Ascending aorta (tissue), 2 donors: ENCODE measurements at places on chromosomes 5 and 9. TPM values are rescaled to one million over a fixed set of nuclear protein-coding genes. Genes with fewer than 3 reads are reported as not detected.

DNA sequence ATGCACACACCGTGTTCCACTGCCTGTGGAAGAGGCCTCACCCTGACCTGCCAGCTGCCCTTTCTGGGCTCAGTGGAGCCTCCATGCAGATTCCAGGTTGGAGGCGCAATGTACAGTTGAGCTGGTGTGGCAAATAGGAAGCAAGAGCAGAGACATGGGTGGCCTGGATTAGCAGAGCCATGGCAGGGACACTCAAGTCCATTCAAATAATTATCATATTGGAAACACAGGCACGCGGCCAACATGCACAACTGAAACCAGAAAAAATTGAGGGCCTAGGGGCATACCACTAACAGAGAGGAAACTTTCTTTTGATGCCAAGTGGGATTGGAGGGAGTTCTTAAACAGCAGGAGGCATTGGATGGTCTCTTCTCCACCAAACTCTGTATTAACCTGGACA is 35.8 kb downstream of the OTULINL start:
- no peak overlapping the region for H3K27ac ChIP-seq
- no peak for DNase-seq
- no peaks in the 10 kb centered on the region for H3K27me3 ChIP-seq
- no peaks in the 10 kb centered on the region for H3K36me3 ChIP-seq
- no peaks in the 10 kb centered on the region for H3K4me1 ChIP-seq
- no peak overlapping the region for H3K4me3 ChIP-seq

DNA sequence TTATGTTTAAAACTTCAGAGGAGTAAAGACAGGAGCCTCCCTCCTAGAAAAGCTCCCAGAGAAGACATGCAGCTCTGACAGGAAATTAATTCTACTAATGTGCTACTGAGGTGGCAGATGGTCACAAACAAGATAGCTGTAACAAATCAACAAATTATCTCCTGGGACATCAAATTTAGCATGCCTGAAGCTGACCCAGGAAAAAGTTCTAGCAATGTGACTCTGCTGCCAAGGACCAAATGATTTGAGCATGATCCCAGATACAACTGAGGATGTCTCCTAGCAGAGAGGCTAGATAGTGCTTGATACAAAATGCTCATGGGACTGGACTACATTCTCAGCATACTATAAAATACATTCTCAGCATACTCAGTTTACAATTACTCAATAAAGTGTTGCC is 413.5 kb upstream of the SMC2 start:
- no peak for DNase-seq
- no peak overlapping the region for H3K27ac ChIP-seq
- H3K36me3 ChIP-seq, result no peaks in the 10 kb centered on the region
- no peaks in the 10 kb centered on the region for H3K27me3 ChIP-seq
- H3K4me3 ChIP-seq, result no peak overlapping the region

- no peaks in the 10 kb centered on the region for H3K27me3 ChIP-seq
- H3K36me3 ChIP-seq, result no peaks in the 10 kb centered on the region
- H3K4me3 ChIP-seq, result no peak overlapping the region
- no peak overlapping the region for H3K27ac ChIP-seq
These were observed 100.9 kb upstream of the PTGER4 start for GRCh38 chr5:40578501-40579451.

- peak; percentile 83 for DNase-seq
- no peak overlapping the region for H3K27ac ChIP-seq
- H3K36me3 ChIP-seq, result no peaks in the 10 kb centered on the region
- H3K27me3 ChIP-seq, result no peaks in the 10 kb centered on the region
These were observed 12.9 kb downstream of the OR2V2 start for GRCh38 chr5:181160152-181160754.

The PAXX gene
- total RNA-seq, result 87.0 TPM

- no peaks in the 10 kb centered on the region for H3K27me3 ChIP-seq
These were observed 75.2 kb upstream of the MPDZ start for GRCh38 chr9:13354733-13355132.

DNA sequence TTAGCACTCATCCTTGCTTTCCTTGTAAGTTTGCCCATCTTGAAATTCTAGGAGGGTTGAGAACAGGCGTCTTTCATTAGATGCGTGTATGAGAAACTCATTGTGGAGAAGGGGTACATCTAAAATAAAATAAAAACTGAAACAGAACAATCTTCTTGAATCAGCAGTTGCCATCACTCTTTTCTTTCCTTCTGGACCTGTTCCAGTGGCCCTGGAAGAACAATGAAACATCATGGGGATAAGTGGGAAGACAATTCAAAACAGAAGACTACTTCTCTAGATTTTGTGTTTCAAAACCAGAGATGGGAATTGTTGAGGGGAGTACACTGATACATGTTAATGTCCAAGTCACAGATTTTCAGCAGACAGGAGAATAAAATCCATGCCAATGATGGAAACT is 59.9 kb downstream of the SLC1A3 start:
- no peaks in the 10 kb centered on the region for H3K36me3 ChIP-seq
- H3K4me3 ChIP-seq, result no peak overlapping the region
- no peaks in the 10 kb centered on the region for H3K4me1 ChIP-seq

DNA sequence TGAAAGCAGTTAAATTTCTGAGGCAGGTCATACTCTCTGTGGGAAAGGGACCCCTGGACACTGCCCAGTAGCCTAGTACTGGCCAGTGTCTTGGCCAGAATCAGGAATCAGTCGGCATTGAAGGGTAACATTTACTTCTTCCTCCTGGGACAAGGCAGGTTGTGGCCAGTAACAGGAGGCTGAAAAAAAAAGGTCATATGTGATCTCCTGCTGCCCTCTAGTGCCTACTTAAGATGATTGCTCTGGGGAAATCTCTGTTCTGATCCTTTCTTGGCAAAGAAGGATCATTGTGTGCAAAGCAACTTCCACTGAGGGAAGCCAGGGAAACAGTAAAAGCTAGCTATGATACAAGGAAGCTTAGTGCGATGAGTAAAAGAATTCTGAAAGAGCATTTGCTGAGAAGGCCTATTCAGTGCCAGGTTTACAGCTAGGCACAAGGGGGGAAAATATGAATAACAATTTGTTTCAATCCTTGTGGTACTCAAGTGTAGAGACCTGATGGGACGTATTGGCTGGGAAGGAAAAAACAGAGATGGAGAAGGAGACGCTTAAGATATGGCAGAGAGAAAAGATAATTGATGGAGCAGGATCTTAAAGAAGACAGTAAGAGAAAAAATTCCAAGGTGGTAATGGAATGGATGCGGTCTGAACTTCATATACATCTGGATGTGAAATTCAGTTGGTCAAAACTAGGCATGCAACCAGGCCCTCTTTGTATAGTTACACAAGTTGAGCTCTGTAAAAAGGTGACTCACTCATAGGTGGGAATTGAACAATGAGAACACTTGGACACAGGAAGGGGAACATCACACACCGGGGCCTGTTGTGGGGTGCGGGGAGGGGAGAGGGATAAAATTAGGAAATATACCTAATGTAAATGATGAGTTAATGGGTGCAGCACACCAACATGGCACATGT is 25.8 kb upstream of the TRIM32 start:
- no peak for DNase-seq
- H3K4me3 ChIP-seq, result no peak overlapping the region
- no peak overlapping the region for H3K27ac ChIP-seq

DNA sequence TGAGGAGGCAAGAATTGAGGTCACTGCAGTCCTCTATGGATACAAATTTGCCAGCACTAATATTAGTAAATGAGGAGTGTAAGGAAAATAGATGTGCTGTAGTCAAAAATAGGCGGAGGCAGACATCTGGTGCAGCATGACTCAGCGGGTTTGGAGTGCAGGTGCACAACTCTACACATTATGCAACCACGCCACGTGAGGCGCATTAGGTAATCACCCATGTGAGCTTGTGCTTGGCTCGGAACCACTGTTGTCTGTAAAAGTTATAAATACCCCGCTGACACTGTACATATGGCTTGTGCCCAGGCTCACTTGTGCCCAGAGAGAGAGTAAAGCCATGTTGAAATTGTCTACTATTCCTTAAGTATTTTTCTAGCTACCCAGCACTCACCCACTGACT is 623.5 kb upstream of the NUDT12 start:
- no peaks in the 10 kb centered on the region for H3K36me3 ChIP-seq
- H3K27me3 ChIP-seq, result no peaks in the 10 kb centered on the region
- H3K27ac ChIP-seq, result no peak overlapping the region
- no peak for DNase-seq

The CCDC107 gene
- total RNA-seq, result 67.6 TPM

The PRRX2 gene
- total RNA-seq, result 112 TPM
